Right lobe of liver (tissue), 6 donors: ENCODE measurements at places on chromosomes 4 and X. TPM values are rescaled to one million over a fixed set of nuclear protein-coding genes. Genes with fewer than 3 reads are reported as not detected.

GRCh38 chrX:107834275-107835201 is 8.9 kb downstream of the MID2 start:
- no peak overlapping the region for H3K4me3 ChIP-seq
- H3K4me1 ChIP-seq, result no peaks in the 10 kb centered on the region
- H3K36me3 ChIP-seq, result no peaks in the 10 kb centered on the region

DNA sequence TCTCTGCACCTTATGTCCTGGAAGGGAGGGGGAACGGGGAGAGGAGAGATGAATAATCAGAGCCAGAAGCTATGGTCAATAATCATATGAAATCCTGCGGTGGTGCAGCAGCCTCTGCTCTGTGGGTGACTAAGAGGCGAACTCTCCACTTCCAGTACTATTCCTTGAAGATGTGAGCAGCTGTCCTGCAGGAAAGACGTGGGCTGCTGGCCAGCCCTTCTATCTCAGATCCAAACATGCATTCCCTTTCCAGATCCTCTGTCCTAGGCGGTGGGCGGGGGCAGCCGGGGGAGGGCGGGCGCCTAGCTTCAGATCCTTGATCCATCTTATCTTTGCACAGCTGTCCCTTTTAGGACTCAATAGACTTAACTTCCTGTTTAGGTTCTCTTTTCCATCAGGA is 34.5 kb downstream of the SPINK2 start:
- H3K27ac ChIP-seq, result no peak overlapping the region
- H3K27me3 ChIP-seq, result no peaks in the 10 kb centered on the region
- no peaks in the 10 kb centered on the region for H3K4me1 ChIP-seq
- DNase-seq, result peak; percentile 57
- H3K4me3 ChIP-seq, result no peak overlapping the region
- no peaks in the 10 kb centered on the region for H3K36me3 ChIP-seq

- H3K4me1 ChIP-seq, result no peaks in the 10 kb centered on the region
- no peaks in the 10 kb centered on the region for H3K27me3 ChIP-seq
- peak; percentile 85 for DNase-seq
- H3K27ac ChIP-seq, result peak overlapping the region; percentile 89
Measured at GRCh38 chr4:3205995-3206394, 43.0 kb upstream of the MSANTD1 start.

GRCh38 chr4:143514901-143515300 is 1.4 kb downstream of the SMARCA5 start:
- peak overlapping the region; percentile 86 for H3K4me3 ChIP-seq
- DNase-seq, result no peak
- no peaks in the 10 kb centered on the region for H3K27me3 ChIP-seq
- peak overlapping the region; percentile 95 for H3K27ac ChIP-seq
- no peaks in the 10 kb centered on the region for H3K4me1 ChIP-seq

DNA sequence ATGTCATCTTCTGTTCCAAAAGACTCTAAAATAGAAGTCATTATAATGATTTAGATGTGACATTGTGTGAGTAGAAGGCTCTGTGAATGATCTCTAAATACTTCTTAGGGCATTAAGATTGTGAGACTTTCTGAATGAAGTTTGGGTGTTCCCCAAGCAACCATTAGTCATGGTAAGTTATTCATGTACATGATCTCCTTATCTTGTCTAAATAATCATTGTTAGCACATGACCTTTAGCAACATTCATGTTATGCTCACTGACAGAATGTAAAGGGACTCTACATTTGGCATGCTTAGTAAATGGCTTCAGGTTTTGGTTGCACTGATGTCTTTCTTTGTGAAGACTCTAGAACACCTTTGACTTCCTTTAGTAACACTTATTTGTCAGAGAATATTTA is 140.8 kb upstream of the AGA start:
- H3K4me3 ChIP-seq, result no peak overlapping the region
- H3K27ac ChIP-seq, result no peak overlapping the region
- H3K36me3 ChIP-seq, result no peaks in the 10 kb centered on the region
- H3K27me3 ChIP-seq, result no peaks in the 10 kb centered on the region
- no peak for DNase-seq
- no peaks in the 10 kb centered on the region for H3K4me1 ChIP-seq

GRCh38 chrX:43656005-43656494 is at the start of gene MAOA:
TSS of gene MAOA (plus strand) at chrX:43656299. CDS start at chrX:43656342, 43 bp downstream.
- H3K27ac ChIP-seq, result peak within 1 kb of the TSS; percentile 91
- no peaks in the 10 kb centered on the region for H3K27me3 ChIP-seq
- peak; percentile 94 for DNase-seq
- no peaks in the 10 kb centered on the region for H3K4me1 ChIP-seq
- H3K4me3 ChIP-seq, result peak within 1 kb of the TSS; percentile 60

GRCh38 chr4:3644849-3645627 is 112.8 kb upstream of the LRPAP1 start:
- no peaks in the 10 kb centered on the region for H3K36me3 ChIP-seq
- DNase-seq, result no peak
- no peaks in the 10 kb centered on the region for H3K4me1 ChIP-seq

The TMEM187 gene
- total RNA-seq, result 4.9 TPM

The MAGEA4 gene
- not detected for total RNA-seq
